ENCODE measurements at places on chromosomes 3 and 15.

- DNase-seq, result no peak
Measured at GRCh38 chr15:98873441-98874218, 134.0 kb downstream of the PGPEP1L start.

- no peak for DNase-seq
Measured at GRCh38 chr3:29576181-29576580, 295.3 kb downstream of the RBMS3 start.

GRCh38 chr3:53650424-53650823 is 156.0 kb downstream of the CACNA1D start:
- DNase-seq, result peak; percentile 62

DNA sequence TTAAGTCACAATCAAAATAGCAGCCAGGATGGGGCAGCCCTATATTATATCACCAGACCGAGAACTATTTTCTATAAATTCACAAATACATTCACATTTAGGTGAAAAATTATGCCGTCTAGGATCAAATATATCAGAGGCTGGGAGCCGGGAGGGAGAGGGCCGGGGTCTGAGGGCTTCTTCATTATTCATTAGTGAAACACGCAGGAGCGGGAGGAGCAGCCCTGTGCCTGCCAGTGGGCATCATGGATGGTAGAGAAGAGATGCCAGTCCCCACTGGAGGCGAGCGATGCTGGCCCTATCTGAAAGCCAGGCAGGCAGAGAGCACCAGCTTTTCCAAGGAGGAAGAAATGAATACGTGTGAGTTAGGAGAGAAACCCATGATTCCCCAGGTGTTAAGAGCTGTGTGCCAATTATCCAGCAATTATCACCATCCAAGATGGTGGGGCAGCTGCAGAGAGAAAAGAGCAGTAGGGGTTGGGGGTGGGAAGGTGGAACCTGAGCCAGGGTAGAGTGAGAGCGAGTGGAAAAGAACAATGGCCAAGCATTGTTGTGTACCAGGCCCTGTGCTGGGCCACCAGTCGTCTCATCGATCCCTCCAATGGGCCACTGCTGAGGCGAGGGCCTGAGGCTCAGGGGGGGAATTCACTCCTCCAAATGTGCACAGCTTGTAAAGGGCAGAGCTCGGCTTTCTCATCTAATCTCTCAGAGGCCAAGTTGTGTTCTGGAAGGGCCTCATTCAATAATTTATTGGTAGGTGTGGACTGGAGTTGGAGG is 261.3 kb upstream of the TLE3 start:
- no peak for DNase-seq

- no peak for DNase-seq
Measured at GRCh38 chr3:177658354-177658753, 461.1 kb upstream of the TBL1XR1 start.

DNA sequence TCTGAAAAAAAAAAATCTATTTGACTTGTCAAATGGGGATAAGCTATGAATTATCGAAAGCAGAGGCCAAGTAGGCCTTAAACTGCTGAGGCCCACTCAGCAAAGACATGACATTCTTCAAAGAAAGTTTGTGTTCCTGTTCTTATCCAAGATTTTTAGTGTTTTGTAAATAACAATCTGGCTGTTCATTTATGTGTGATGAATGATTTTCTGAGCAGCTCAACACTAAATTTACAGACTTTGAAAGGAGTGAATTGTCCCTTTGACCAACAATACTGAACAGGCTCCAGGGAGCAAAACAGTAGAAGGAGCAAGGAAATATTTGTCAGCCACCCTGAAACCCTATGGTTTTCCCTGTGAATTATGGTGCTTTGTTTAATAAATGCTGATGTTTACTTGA is 512.6 kb upstream of the NAALADL2 start:
- no peak for DNase-seq

DNA sequence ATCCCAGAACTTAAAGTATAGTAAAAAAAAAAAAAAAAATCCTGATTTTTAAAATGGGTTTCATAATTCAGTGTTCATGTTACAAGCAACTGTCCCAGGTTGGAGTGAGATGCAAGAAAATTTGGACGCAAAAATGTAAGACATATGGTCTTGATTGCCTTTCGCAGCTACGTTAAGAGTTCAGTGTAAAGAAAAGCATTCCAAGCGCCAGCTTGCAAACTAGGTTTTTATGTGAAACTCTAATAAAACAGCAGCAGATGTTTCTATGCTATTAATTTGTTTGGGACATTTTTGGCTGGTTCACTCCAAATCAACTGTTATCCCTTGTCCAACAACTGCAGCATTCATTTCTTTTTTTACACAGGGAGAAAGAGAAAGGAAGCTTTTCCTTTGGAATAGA is 957.8 kb downstream of the ROBO1 start:
- no peak for DNase-seq

- no peak for DNase-seq
Measured at GRCh38 chr3:150349314-150350097, 58.6 kb upstream of the TSC22D2 start.

GRCh38 chr15:98597666-98598065 is 50.7 kb upstream of the IGF1R start:
- no peak for DNase-seq

DNA sequence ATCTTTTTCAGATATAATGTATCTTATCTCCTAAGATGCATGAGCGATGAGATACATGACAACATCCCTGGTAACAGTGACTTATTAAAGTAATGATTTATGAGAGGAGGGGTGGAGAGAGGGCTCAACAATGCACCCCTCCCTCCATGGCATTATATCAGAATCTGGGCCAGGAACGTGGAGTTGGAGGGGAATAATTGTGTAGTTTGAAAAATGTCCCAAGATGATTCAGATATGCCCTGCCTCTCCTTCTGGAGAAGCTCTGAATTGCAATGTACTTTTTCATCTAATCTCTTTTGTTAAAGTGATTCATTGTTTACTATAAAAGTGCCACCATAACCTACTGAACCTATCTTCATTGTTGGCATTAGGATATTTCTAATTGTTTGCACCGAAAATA is 86.5 kb downstream of the FRMD4B start:
- DNase-seq, result no peak

DNA sequence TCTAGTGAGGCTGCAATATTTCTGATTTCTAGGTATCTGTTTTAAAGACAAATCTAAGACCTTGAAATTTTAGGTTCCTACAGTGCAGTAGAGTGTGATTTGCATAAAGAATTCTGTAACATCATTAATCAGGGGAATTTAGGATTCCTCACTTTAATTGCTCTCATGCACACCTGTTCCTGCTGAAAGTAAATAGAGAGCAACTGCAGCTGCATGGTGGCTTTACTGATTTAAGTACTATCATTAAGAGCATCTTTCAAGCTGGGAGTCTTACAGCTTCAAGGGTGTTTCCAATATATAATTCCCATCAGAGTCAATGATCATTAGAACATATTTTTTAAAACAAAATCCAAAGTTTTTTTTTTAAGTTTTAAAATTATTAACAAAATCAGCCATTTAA is 36.0 kb upstream of the C3orf70 start:
- no peak for DNase-seq

GRCh38 chr3:15241341-15241740 is 35.3 kb downstream of the CAPN7 start:
- DNase-seq, result peak; percentile 33

DNA sequence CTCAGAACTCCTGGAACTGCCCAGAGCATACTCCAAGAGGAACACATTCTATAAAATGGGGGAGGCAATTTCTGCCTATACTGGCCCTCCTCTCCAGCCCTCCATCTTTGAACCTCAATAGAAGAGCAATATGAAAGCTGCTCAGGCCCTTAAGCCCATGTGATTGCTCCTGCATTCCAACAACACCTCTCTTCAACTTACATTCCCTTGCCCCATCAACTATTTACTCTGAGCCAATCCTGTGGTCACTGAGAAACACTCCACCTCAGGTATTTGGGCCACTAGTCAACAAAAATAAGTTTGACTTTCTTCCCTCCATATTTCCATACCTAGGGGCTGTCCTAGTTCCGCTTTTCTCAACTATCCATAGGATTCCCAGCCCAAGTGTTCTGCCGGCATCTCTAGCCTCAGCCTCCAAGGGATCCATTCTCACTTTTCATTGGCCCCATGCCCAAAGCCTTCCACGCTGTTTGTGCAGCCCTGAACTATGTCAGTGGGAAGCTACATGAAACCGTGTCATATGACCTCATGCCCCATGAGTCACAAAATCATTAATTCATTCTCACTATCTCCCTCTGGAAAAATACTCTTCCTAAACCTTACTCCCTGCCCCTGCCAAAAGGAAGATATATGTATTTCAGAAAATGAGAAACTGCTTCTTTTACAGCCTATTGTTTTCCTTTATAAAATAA is 61.6 kb downstream of the GJD2 start:
- DNase-seq, result no peak

GRCh38 chr15:90686435-90687218 is 30.5 kb upstream of the BLM start:
- DNase-seq, result peak; percentile 57

GRCh38 chr3:57832486-57832885 is 76.4 kb downstream of the SLMAP start:
- DNase-seq, result no peak

GRCh38 chr15:84387086-84387485 is 151.5 kb downstream of the GOLGA6L4 start:
- DNase-seq, result no peak
